ENCODE measurements at places on chromosomes 2 and 18. TPM values are rescaled to one million over a fixed set of nuclear protein-coding genes. Genes with fewer than 3 reads are reported as not detected.

- no peak for DNase-seq
Measured at GRCh38 chr2:67067656-67068055, 329.5 kb upstream of the ETAA1 start.

DNA sequence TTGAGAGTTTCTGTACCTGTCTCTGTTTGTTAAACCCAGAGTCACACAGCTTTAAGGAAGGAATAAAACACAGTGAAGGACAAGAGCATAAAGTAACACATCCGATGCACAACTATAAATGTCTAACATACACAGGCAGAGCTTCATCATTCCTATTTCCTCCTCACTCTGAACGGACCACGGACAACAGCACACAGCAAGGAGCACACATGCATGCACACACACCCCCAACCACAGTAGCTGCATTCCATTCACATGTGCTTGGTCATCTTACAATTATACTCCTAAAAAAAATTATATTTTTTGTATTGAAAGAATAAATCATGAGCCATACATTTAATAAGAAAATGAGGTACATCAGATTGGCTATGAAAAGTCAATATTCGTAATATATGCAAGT lies 58.3 kb downstream of the ID2 start:
- DNase-seq, result no peak

The LYPD6 gene
- total RNA-seq, result 0.90 TPM

The ALK gene
- not detected for total RNA-seq

The AGBL5 gene
- total RNA-seq, result 22.8 TPM

The SPATA3 gene
- total RNA-seq, result not detected

DNA sequence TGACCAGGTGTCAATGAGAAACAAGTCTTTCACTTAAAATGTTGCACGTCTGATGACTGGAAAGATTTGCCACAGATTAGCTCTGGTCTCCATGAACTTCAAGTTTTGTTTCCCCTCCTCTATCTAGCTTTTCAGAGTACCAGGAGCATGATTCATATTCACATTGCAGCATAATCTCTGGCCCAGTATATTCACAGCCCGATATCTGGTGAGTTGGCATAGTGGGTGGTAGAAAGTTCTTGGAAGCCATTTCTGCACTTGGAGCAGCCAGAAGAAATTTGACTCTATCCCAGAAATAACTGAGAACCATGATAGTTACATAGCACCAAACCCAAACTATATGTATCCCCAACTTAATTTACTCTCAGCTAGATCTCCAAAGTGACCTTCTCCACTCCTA lies 503.9 kb downstream of the PID1 start:
- peak; percentile 19 for DNase-seq

GRCh38 chr2:177606636-177607035 lies 214.1 kb downstream of the AGPS start:
- peak; percentile 51 for DNase-seq

GRCh38 chr2:236899146-236899545 lies 186.5 kb upstream of the COPS8 start:
- no peak for DNase-seq

All from IMR-90 (cell line).